HL-60 (cell line): ENCODE measurements at places on chromosomes 4 and X.

DNA sequence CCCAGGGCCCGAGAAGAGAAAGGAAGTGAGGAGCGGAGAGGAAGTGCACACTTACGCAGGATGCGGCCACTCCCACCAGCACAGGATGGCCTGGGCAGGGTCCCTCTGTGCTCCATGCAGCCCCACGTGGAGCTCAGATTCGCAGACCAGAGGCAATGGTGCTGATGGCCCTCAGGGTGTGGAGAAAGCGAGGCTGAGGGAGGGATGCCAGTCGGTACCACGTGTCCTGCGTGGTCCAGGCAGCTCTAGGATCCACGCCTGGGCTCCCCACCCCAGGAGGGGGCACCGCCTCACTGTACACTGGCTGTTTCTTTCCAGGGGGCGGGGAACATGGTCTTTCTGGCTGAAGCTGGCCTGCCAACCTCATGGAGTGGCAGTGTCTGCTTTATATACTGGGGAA is 241.8 kb downstream of the AFAP1 start:
- DNase-seq, result no peak

- no peak for DNase-seq
Measured at GRCh38 chr4:108052558-108053120, 63.0 kb downstream of the HADH start.

DNA sequence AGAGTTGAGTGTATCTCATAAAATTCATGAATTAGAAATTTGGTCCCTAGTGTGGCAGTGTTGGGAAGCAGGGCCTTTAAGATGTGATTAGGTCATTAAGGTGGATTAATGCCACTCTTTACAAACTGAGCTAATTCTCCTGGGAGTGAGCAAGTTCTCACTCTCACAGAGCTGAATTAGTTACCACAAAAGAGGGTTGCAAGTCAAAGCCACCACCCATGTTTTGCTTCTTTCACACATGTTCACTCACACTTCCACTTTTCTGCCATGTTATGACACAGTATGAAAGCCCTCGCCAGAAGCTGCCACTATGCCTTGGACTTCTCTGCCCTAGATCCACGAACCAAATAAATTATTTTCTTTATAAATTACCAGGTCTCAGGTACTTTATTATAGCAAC is 332.1 kb downstream of the ARAP2 start:
- DNase-seq, result no peak

- DNase-seq, result no peak
Measured at GRCh38 chr4:142725886-142726285, 120.2 kb downstream of the INPP4B start.

- no peak for DNase-seq
Measured at GRCh38 chr4:30718641-30719453, 1.3 kb upstream of the PCDH7 start.

DNA sequence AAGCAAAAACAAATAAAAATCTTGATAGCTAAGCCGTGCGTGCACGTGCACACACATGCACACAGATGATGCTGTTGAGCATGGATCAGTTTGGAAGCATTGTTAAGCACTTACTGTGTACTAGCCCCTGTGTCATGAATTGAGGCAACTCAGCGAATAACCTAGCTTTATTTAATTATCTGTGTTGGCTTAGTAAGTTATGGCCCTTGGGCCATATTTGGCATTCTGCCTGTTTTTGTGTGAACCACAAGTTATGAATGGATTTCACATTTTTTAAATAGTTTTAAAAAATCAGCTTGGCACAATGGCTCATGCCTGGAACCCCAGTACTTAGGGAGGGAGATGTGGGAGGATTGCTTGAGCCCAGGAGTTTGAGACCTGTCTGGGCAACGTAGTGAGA is 113.6 kb upstream of the CBLL2 start:
- no peak for DNase-seq

DNA sequence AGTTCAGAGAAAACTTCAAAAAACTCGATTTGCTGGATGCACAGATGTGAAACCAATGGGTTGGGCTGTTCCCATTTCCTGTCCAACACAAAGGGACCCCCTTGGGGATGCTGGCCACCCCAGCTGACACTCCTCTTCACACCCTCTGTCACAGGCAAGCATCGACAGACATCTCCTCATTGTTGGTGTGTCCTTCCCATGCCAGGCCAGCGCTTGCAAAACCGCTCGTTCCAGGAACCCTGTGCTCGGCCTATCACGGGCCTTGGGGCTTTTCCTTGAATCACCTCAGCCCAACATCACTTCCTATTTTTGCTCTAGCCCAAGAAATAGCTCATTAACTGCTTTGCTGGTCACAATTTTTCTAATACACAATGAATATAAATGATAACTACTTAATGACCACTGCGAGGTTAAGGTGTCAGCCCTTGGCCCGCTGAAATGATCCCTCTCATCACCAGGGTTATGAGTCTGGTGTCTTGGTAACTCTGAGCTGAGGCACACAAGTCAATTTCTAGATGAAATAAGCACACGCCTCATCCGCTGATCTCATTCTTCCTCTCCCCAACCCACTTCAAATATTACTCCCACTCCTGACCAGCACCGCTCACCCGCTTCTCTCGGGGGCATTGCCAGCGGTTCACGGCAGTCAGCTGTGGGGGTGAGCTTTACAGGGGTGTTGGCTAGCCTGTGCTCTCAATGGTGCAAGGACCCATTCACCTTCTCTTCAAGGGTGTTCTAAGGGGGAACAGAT is 32.3 kb downstream of the BCOR start:
- no peak for DNase-seq
